Fibroblast of skin of scalp (primary cell): ENCODE measurements at places on chromosomes 5 and 9.
A peak's percentile ranks its signal among the peaks of the same experiment; 100 is the strongest.

GRCh38 chr5:151107084-151107483, 26.2 kb upstream of the TNIP1 start:
- DNase-seq: no peak

DNA sequence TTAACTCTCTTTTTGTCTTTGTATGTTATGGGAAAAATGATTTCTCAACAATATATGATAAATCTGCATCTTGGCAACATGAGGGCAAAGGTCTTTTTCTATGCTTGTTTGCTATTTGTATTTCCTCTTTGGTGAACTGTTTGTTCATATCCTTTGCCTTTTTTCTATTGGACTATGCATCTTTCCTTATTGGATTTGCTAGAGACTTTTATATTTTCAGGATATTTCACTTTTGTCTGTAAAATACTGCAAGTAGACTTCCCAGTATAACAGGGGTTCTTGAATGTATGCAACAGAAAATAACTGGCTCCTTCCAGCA, 69.4 kb upstream of the SSBP2 start:
- DNase-seq: no peak

DNA sequence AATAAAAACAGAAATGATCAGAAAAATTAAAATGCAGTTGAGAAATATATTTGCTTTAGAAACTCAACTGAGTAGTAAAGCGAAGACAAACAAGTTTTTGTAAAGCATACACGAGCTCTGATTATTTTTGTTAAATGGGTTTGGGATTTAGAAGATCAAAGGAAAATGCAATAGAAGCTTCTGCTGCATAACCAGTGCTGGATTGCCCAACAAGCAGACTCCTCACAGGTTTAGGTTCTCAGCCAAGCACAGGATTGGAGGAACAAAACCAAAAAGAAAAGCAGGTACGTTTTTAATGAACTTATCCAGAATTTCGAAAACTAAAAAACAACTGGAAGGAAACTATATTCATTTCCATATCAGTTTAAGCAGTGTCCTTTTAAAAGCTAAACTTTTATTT, 423.8 kb downstream of the TMEM161B start:
- DNase-seq: no peak

DNA sequence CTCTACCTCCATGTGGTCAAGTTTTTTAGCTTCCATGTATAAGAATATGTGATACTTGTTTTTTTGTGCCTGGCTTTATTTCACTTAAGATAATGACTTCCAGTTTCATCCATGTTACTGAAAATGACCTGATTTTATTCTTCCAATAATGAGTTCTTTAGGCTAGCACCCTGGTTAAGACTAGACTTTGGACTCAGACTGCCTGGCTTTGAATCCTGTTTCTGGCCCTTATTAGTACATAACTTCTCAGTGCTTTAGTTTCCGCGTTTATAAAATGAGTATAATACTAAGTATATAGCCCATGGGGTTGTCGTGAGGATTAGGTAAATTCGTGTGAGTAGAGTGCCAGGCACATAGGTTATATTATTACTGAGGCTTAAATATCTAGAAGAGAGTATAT, 18.5 kb downstream of the KIAA1958 start:
- DNase-seq: no peak

- peak; percentile 87 for DNase-seq
Observed at GRCh38 chr5:169970911-169971765, 9.2 kb downstream of the INSYN2B start.

DNA sequence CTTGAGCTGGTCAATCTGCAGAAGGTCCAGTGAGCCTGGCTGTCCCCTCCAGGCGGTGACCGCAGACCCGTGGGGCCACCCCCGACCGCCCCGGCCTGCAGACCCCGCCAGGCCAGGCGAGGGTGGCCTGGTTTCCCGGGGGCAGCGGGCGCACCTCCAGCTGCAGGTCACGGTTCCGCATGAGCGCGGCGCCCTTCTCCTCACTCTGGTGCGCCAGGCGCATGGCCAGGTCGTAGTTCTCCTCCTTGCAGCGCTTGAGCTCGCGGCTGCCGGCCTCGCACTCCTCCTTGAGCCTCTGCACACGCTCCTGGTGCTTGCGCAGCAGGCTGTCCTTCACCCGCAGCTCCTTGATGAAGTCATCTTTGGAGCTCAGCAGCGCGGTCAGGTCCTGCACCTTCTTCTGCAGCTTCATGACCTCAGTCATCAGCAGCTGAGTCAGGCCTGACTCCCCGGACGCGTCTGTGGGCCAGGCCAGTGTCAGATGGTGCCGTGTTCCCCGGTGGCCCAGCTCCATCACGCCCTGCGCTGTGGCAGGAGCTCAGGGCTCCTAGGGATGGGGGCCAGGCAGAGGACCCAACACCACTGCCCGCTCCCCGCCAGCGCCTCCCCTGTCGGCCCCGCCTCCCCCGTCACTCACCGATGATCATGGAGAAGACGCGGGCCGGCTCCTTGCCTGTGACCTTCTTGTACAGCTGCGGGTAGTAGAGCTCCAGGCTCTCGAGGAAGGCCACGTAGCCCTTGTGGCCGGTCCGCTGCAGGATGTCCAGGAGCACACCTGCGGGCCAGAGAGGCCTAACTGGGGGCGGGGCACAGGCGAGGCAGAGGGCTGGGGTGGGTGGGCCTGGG, 2.6 kb downstream of the CARD9 start:
- DNase-seq: no peak

GRCh38 chr5:72835633-72836032, 19.2 kb downstream of the TNPO1 start:
- DNase-seq: no peak

GRCh38 chr5:95631991-95632675, 12.2 kb downstream of the GPR150 start:
- peak; percentile 72 for DNase-seq

DNA sequence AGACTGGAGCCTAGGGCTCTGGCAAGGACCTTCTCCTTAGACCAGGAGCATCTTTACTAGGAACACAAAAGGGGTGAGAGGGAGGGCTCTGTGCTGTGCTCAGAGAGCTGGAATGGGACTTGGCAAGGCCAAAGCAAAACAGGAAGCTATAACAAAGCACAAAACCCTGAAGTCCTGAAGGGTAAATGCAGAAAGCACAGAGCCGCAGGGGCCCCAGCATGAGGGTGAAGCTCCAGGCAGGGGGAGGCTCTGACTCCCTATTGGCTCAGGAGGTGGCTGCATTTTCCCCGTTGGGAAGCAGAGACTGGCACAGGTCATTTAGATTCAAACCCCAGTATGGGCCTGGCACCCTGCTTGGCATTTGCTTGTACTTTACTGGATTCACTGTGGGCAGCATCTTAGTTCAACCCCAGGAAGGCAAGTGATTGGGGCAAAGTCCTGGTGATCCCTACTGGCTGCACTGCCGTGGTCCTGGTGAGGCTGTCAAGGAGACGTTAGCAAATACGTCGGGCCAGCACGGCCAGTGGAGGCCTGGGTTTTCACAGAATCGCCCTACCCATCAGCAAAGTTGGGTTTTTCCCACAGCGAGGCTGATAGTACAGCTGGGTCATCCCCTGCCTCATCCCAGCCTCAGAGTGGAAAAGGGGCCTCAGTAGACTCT, 46.3 kb downstream of the GGTA1 start:
- no peak for DNase-seq

DNA sequence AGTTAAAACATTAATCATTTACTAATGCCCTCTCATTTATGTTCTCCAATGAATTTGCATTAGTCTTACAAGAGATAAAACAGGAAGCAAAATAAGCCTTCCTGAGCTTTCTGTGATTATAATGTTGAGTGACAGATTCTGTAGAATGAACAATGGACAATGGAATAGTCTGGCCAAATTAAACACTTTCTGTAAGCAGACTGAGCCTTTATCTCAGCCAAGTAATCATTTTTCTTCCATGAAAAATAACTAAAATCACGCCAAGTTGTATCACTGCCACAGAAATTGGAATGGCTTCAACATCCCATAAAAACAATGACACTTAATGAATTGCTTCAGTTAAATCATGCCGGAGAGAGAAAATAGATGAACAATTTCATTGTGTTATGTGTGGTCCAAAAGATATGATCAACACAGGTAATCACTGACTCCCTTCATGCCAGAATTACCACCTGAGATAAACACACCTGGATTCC, 63.0 kb downstream of the TSSK1B start:
- DNase-seq: no peak

DNA sequence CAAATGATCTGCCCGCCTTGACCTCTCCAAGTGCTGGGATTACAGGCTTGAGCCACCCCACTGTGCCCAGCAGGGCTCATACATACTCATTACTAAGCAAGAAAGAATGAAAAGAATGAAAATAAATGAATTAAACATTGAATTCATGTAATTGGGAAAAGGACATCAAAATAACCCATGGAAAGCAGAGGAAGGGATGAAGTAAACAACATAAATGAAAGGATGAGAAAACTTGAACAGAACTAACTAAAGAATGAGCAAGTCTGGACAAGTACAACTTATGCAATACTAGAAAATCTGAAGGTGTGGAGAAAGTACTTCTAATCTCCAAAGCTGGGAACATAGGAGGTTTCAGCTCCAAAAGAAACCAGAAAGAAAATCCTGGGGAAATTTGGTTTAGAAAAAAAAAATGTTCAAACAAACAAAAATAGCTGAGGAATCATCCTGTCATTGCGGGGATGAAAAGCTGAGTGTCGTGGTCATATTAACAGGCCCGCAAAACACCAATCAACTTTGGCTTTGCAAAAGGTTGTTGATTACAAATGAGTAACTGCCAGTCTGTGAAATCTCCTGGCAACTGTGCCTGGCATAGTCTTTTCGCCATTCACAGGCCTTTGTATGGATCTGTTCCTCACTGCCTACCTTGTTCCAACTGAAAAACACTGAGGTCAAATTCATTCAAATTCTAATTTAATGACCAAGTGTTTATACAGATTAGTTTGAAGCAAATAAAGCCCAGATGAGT, 2.3 kb upstream of the AK3 start:
- DNase-seq: peak; percentile 38

DNA sequence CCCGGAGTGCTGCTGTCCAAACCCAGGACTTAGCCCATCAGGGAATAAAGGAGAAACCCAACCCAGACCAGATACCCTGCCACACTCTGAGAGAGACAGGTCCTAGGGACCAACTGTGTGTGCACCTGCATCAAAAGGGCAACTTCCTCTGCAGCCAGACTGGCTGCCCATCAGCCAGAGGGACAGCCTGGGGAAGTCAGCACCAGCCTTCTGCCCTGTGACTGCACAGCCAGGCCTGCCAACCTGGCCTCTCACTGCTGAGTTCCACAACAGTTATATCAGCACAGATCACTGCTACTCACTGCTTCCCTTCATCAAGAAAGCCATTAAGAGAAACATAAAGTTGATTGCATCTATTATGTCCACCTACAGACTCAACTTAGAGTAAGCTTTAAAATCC, 18.0 kb downstream of the GABBR2 start:
- no peak for DNase-seq

- DNase-seq: peak; percentile 74
Observed at GRCh38 chr9:89886281-89886700, 281.5 kb downstream of the GADD45G start.

- DNase-seq: peak; percentile 9
Observed at GRCh38 chr9:132077881-132078698, 1.6 kb downstream of the MED27 start.

DNA sequence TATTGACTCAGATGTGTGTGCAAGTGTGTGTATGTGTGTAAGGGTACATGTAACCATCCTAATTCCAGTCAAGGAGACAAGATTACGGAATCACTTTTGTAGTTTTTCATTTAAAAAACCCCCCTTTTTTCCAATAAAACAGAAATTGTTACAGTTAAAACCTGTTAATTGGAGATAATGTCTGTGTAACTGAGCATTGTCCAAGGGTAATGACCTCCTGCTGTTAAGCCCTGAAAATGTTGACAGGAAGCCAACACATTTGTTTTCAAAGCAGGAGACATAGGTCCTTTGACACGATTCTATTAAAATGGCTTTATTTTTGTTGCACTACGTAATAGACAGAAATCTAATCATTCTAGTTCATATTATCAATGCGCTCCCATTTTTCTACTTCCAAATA, 457.3 kb upstream of the ARRDC3 start:
- DNase-seq: no peak

DNA sequence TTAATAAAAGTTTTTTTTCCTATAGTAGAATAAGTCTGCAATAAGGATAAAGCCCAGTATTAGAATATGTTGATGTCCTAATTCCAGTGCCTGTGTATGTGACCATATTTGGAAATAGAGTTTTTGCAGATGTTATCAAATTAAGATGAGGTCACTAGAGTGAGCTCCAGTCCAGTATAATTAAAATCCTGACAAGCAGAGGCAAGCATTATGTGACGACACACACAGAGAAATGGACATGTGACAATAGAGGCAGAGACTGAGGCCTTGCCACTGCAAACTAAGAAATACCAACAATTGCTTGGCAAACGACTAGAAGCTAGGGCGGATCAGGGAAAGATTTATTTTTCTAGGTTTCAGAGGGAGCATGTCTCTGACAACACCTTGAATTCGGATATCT, 216.4 kb upstream of the CYLC2 start:
- peak; percentile 52 for DNase-seq

DNA sequence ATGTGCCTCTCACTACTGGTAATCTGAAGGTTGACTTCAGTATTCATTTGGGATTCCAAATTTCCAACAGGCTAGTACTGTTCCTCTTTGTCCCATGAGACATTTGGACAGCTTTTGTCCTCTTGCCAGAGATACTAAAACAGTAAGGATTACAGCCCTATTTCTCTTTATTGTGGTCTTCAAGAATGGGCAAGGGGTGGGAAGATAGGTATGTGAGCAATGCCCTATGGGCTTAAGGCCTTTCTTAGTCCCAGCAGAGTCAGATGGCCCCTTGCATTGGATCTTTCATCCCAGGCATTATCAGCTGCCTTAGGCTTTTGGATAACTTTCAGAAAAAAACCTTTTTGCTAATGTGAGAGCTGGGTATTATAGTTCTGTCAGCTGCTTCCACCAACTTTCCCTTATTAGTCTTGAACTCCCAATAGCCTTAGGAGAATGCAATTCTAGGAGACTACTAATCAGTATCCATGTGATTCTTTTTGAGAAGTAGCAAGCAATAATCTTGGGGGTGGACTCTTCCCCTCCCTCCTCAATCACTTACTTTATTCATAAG, 361.1 kb upstream of the NUDT12 start:
- DNase-seq: no peak

- peak; percentile 55 for DNase-seq
Observed at GRCh38 chr9:109730228-109730627, 49.8 kb upstream of the PALM2AKAP2 start.

DNA sequence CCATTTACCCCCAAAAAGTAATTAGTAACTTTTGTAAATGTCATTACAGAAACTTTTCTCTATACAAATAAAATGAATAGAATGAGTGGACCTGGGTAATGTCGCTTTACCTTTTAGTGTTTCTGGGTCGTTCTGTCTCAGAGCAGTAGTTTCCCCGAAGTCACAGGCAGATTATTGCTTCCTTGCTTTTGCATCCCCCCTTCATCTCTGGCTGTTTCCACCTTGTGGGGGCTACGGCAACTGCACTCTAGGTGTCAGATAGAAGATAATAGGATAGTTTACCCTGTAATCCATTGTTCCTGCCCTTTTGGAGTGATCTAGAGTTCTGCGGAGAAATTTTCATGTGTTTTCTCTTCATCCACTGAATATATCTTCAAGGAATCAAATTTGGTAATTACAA, 68.7 kb downstream of the PRR16 start:
- no peak for DNase-seq

GRCh38 chr9:88072831-88073375, 65.4 kb downstream of the SPATA31C2 start:
- no peak for DNase-seq

GRCh38 chr9:116096046-116096445, 57.5 kb upstream of the PAPPA start:
- DNase-seq: peak; percentile 29
